ENCODE measurements at places on chromosomes 6 and 20.
A peak's percentile ranks its signal among the peaks of the same experiment; 100 is the strongest.

DNA sequence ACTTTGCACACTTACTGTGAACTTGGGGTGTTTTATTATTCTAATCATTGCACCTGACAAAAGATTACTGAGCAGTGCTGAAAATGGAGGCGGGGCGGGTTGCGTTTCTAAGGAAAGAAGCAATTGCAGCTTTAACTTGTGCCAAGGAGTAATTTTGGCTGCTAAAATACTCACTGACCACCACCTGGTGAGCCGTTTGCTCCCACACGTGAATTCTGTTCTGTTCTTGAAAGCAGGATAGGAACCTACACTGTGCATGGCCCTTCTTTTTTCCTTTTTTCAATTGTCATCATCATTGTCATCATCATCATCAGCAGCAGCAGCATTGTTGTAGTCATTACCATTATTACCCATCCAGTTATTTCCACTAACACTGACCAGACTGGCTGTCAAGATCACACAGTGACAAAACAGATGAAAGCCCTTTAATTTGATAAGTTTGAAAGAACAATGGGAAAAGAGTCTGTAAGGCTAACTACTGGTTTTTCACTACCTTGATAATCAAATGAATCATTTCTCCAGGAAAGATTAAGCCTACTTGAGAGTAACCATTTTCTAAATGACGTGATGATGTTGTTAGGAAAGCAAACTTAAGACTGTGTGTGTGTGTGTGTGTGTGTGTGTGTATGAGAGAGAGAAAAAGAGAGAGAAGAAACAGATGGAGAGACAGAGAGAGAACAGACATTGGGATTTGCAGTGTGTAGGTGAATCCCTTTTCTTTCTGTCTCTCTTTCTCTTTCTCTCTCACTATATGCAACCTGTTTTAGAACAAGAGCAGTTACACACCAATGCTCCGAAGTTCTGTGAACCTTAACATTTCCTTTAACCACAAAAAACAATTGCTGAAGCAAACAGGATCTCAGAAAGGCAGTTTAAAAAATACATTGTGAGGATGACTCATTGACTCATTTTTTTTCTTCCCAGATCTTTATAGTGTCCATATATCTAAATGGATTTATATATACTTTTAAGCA is 3.8 kb downstream of the RIPOR2 start:
- H3K27me3 ChIP-seq, result no peaks in the 10 kb centered on the region
- H3K4me1 ChIP-seq, result peaks cover 63% of the 10 kb centered on the region
- H3K4me3 ChIP-seq, result peak overlapping the region; percentile 100
- H3K27ac ChIP-seq, result peak overlapping the region; percentile 2

GRCh38 chr20:25294459-25295385 is 46.8 kb downstream of the PYGB start:
- peak; percentile 25 for DNase-seq
- no peaks in the 10 kb centered on the region for H3K4me1 ChIP-seq
- H3K4me3 ChIP-seq, result no peak overlapping the region
- H3K27me3 ChIP-seq, result no peaks in the 10 kb centered on the region

DNA sequence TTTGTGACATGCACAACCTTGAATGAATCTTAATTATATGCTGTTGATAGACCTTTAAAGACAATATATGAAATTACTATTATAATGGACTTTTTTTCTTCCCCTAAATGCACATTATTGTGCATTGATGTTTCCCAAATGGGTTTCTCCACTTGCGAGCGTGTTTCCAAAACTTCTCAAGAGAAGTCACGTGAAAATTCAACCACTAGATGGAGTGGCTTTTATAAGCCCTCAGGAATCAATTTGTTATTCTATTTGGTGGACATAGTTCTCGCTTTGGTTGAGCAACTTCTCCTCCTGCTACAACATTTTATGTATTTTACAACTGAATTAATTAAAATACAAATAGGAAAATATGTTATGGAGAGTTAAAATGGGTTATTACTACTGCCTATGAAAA is 9.0 kb downstream of the CNR1 start:
- no peaks in the 10 kb centered on the region for H3K36me3 ChIP-seq
- no peak overlapping the region for H3K4me3 ChIP-seq
- H3K4me1 ChIP-seq, result no peaks in the 10 kb centered on the region
- no peak for DNase-seq
- H3K27ac ChIP-seq, result no peak overlapping the region

DNA sequence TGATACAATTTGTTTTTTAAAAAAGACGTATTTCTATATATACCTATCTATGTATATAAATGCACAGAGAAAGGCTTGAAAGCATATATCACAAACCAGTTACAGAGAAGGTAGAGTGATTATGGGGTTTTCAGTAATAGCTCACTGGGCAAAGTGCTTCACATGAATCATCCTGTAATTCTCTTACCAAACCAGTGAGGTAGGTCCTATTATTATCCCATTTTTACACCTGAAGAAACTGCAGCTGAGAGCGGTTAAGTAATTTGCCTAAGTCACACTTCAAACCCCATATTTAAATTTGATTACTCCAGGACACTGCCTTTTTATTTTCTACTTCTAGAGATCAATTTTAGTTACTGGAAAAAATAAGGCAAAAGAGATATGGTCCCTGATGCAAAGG is 4.4 kb downstream of the GSS start:
- H3K36me3 ChIP-seq, result peaks cover 11% of the 10 kb centered on the region
- no peak overlapping the region for H3K27ac ChIP-seq
- DNase-seq, result no peak
- no peak overlapping the region for H3K4me3 ChIP-seq

DNA sequence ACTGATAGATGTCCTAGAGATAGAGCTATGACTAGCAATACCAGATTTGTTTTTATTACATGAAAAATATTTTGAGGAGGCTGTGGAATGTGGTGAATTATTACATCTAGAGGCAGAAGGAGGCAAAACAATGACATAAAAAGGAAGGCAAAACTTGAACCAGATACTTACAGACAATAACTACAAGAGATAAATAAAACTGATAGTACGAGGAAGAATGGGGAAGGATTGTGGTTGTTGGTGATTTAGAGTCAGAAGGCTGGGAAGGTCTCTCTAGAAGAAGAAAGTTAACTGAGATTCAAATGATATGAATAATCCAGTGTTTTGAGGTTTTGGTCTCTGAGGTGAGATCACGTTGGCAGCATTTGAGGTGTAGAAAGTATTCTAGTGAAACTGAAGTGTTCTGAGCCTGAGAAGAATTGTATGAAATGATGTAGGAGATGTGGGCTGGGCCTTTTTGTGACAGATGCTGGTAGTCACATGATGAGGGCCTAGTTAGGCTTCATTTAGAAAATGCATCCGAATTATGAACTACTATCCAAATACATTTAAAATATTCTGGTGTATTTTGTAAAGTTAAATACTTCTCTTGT is 589.1 kb downstream of the EYS start:
- H3K4me3 ChIP-seq, result no peak overlapping the region
- no peaks in the 10 kb centered on the region for H3K36me3 ChIP-seq
- no peak overlapping the region for H3K27ac ChIP-seq
- H3K4me1 ChIP-seq, result no peaks in the 10 kb centered on the region

- H3K4me3 ChIP-seq, result no peak overlapping the region
- peaks cover 24% of the 10 kb centered on the region for H3K27me3 ChIP-seq
- H3K36me3 ChIP-seq, result peaks cover 26% of the 10 kb centered on the region
- no peak overlapping the region for H3K27ac ChIP-seq
Measured at GRCh38 chr20:62068997-62069396, 3.3 kb upstream of the TAF4 start.

DNA sequence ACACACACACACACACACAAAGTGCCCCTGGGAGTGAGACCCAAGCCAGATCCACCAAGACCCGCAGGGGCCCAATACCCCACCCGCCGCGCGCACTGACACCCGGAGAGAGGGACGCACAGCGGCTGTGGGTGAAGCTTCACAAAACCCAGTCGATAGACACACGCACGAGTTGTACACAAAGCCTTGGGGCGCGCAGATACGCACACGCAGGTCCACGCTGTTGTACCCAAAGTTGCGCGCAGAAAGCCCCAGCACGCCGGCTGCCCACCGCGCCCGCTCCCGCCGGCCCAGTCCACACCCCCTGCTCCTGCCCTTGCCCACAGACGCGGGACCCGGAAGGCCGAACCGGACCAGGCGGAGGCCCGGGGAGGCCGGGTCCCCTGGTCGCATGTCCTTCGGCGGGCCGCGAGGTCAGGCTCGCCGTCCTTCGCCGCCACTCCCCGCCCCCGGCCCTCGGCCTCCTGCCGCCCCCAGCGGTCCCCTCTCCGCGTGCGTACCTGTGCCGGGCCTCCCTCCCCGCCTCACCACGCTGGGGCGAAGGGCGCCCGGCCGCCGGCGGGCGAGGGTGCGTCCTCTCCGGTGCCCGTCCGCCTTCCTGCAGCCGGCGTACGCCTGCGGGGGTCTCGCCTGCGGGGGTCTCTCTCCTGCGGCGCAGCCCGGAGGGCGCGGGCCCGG is at the start of gene TMEM74B:
TMEM74B (minus strand) TSS at position 344 of the 678 bp plus-strand sequence. CDS start 1,180 bp downstream, outside the sequence.
- DNase-seq, result no peak
- H3K4me1 ChIP-seq, result peaks cover 8% of the 10 kb centered on the region
- H3K4me3 ChIP-seq, result peak within 1 kb of the TSS; percentile 70
- H3K27ac ChIP-seq, result no peak within 1 kb of the TSS
- H3K36me3 ChIP-seq, result no peaks in the 10 kb centered on the region
- peaks cover 38% of the 10 kb centered on the region for H3K27me3 ChIP-seq

- H3K4me3 ChIP-seq, result peak overlapping the region; percentile 89
- H3K27ac ChIP-seq, result peak overlapping the region; percentile 93
- no peaks in the 10 kb centered on the region for H3K27me3 ChIP-seq
- H3K36me3 ChIP-seq, result peaks cover 58% of the 10 kb centered on the region
Measured at GRCh38 chr6:28943223-28943556, 19.4 kb upstream of the TRIM27 start.

DNA sequence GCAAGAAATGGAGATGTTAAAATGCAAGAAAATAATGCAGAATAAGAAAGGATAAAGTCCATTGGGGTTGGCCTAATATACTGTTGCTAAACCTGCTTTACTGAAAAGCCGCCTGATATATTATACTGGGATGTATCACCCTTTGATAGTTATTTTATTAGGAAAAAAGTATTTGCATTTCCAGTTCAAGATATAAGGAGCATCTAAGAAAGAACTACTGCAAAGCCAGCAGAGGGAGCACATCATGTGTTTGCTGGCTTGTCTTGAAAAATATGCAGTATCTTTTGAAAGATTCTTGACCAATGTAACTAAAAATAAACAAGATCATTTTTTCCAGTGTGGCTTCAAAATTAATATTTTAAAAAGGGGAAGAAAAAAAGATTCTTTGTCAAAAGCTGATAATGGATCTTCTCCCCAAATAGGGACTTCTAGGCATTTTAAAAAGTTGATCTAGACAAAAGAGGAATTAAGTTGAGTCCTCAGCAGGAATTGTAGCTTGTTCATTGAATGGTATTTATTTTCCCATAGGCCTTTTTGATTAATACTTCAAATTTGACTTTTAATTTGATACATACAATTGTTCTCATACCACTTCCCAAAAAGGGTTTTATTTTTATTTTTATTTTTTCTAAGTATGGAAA is 214.9 kb downstream of the ZFAND3 start:
- DNase-seq, result no peak
- H3K27me3 ChIP-seq, result no peaks in the 10 kb centered on the region
- H3K36me3 ChIP-seq, result peaks cover 4% of the 10 kb centered on the region

DNA sequence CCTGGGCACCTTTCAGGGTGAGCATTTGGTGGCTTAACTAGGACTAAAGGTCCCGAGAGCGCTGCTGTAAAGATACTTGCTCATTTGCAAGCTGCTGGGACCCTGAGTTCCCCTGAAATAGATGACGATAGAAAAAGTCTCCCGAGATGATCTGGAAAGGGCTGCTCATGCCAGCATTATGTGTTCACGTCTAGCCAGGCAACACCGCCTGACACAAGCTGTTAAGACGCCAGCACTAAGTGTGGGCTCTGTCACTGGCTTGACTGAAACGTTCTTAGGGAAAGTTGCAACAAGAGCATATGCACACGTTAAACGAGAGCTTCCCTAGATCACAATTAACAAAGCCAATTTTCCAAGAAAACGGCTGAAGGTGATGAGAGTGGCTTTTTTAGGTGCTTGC is 113.7 kb downstream of the SLC23A2 start:
- H3K4me1 ChIP-seq, result peaks cover 7% of the 10 kb centered on the region
- peaks cover 25% of the 10 kb centered on the region for H3K36me3 ChIP-seq
- no peak for DNase-seq
- H3K27me3 ChIP-seq, result no peaks in the 10 kb centered on the region
- no peak overlapping the region for H3K27ac ChIP-seq

DNA sequence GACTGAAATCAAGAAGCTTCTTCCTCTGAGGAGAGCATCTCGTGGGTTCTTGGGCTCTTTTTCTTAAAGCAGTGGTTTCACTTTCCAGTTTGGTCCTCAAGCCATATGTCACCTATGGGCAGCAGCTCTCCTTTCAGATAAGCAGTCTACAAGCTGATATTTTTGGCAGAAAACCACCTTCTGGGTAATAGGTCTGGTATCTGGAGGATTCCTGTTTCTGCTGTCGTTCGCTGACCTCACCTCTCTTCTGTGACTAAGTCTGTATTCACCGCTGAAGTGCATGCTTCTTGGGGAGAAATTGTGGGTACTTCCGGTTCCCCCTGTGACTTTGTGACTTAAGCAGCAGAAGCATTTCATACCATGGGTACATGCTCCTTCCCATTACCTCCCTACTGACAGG is 193.6 kb downstream of the EDN1 start:
- H3K27me3 ChIP-seq, result no peaks in the 10 kb centered on the region
- H3K4me1 ChIP-seq, result no peaks in the 10 kb centered on the region
- no peak for DNase-seq
- H3K4me3 ChIP-seq, result no peak overlapping the region

DNA sequence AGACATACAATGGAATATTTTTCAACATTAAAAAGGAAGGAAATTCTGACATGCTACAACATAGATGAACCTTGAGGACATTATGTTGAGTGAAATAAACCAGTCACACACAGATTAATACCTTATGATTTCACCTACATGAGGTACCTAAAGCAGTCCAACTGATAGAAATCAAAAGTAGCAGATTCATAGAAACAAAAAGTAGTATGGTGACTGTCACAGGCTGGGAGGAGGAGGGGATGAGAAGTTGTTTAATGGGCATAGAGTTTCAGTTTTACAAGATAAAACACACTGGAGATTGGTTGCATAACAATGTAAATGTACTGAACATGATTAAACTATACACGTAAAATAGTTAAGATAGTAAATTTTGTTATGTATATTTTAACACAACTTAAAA is 48.5 kb upstream of the OLIG3 start:
- no peak for DNase-seq
- no peak overlapping the region for H3K27ac ChIP-seq
- no peaks in the 10 kb centered on the region for H3K36me3 ChIP-seq
- H3K27me3 ChIP-seq, result peaks cover 5% of the 10 kb centered on the region
- H3K4me3 ChIP-seq, result no peak overlapping the region

GRCh38 chr6:52221302-52221701 is 23.0 kb downstream of the IL17F start:
- no peak overlapping the region for H3K27ac ChIP-seq
- H3K36me3 ChIP-seq, result no peaks in the 10 kb centered on the region
- peaks cover 48% of the 10 kb centered on the region for H3K27me3 ChIP-seq
- DNase-seq, result no peak
- H3K4me3 ChIP-seq, result no peak overlapping the region

- no peak overlapping the region for H3K4me3 ChIP-seq
- no peaks in the 10 kb centered on the region for H3K27me3 ChIP-seq
- H3K27ac ChIP-seq, result no peak overlapping the region
- H3K36me3 ChIP-seq, result no peaks in the 10 kb centered on the region
Measured at GRCh38 chr6:129033581-129033980, 150.6 kb downstream of the LAMA2 start.

Data from effector memory CD8-positive, alpha-beta T cell (primary cell).